ENCODE measurements at places on chromosomes 7 and 10.

DNA sequence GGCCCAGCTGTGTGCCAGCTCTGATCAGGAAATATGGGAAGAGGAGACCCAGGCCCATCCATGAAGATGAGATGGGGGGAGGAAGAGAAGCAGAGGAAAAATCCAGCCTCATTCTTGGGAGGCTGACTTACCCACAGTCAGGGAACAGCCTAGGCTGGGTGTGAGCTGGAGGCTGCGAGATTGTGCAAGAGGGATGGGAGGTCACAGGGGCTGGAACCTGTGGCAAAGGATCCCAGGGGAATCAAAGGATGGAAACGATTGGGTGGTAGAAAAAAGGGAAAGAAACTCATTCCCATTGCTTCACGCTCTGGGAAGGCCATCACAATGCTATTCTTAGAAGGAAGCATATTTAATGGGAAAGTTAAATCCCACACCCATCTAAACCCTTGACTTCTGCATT, 26.7 kb upstream of the CRHR2 start:
- no peak for DNase-seq

DNA sequence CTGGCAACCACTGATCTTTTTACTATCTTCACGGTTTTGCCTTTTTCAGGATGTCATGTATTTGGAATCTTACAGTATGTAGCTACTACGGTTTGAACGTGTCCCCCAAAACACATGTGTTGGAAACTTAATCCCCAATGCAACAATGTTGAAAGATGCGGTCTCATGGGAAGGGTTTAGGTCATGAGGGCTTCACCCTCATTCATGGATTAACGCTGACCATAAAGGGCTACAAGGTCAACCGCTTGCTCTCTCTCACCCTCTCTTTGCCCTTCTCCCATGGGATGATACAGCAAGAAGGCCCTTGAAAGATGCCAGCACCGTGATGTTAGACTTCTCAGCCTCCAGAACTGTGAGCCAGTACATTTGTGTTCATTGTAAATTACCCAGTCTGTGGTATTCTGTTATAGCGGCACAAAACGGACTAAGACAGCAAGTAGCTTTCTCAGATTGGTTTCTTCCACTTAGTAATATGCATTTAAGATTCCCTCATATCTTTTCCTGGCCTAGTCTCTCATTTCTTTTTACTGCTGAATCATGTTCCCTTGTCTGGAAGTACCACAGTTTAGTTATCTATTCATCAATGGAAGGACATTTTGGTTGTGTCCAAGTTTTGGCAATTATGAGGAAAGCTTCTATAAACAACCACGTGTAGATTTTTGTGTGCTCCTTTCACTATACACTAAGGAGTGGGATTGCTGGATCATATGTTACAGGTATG, 3.0 kb upstream of the CRYGN start:
- no peak for DNase-seq

- no peak for DNase-seq
These were observed 54.0 kb downstream of the LAMB4 start for GRCh38 chr7:108076156-108076555.

GRCh38 chr10:28478646-28479045, 54.3 kb upstream of the WAC start:
- no peak for DNase-seq

GRCh38 chr7:16918288-16918895, 36.6 kb upstream of the AGR3 start:
- no peak for DNase-seq

DNA sequence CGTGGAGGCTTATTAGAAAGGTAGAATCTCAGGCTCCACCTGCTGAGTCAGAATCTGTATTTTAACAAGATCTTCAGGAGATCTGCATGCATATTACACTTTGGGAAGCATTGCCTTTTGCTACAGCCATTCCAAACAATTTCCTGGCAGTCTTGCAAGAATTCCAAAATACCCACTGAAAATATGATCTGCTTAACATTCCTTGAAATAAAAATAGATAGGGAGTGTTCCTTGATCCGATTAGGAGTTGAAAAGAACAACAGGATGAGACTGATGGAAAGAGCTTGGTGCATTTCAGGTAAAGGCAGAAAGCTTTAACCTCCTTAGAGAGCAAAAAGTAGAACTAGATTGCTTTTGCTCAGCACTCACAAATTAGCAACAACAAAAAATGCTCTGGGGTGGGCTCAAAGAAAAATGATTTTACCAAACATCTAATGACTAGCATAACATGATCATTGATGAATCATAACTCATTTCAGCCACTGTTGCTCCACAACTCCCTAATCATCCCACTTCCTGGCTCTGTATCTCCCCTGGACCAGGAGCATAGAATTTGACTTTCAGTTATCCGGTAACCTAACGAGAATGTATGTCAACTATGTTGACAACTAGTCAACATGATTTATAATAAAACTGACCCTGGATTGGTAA, 115.2 kb downstream of the RNLS start:
- no peak for DNase-seq

GRCh38 chr7:22578007-22578733, 78.2 kb upstream of the STEAP1B start:
- no peak for DNase-seq

DNA sequence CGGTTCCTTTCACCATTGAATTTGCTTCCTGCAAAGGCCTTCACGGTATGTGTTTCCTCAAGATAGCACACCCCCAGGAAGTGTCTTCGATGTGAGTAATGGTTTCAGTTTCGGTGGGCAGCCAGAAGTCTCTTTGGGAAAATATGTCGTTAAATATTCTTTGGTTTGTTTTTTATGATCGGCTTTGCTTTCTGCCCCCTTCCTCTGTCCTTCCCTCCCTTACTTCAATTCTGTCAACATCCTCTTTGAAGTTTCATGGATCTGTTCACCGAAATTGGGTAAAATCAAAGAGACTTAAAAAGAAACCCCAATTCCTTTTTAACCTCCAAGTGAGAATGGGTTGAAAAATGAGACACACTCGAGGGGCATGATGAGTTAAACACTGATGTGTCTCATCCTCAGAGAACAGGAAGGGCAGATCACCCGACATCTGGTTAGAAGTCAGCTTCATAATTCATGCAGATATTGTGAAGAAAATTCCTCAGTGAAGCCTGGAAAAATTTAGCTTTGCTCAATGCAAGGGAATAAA, 170.8 kb upstream of the HABP2 start:
- no peak for DNase-seq

DNA sequence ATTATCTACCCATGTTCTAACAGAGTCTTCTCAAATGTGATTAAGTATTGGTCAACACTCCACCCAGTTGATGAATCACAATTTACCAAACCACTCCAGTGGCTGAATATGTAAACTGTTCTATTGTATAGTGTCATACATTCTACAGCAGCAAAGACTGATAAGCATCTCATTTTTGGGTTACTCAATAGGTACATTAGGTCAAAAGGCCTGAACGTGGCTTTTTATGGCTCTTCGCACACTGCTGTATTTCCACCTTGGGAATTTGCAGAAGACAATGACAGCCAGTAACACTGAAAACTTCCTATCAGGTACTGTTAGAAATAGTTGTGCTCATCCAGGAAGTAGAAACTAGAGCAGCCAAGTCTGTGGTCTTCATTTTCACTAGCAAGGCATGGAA, 166.9 kb downstream of the GLI3 start:
- DNase-seq, result no peak

DNA sequence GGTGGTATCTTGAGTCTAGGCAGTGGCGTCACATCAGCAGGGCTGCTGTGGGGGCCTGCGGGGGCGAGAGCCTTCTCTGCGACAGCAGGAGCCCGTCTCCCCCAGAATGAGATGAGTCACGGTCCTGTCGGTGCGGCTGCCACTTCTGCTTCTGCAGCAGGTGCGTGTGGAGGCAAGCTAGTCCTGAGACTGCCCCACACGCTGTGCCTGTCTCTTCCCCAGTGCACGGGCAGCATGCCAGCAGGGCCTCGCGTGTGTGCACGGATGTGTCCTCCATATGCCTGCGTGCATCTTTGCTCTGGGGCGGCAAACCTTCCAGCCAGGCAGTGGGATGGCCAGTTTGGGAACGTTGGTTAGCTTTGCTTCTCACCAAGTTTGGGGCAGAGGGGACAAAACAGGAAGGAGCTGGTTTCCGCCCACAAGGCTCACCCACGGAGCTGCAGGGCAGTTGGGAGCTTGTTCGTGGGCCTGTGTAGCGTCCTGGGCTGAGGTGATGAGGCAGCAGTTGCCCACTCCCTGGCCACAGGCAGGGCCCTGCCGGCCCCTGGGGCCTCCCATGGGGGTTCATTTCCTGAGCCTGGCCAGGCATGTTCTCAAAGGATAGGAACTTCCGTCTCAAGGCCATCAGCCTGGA, 60.8 kb upstream of the PPIF start:
- DNase-seq, result peak; percentile 34

DNA sequence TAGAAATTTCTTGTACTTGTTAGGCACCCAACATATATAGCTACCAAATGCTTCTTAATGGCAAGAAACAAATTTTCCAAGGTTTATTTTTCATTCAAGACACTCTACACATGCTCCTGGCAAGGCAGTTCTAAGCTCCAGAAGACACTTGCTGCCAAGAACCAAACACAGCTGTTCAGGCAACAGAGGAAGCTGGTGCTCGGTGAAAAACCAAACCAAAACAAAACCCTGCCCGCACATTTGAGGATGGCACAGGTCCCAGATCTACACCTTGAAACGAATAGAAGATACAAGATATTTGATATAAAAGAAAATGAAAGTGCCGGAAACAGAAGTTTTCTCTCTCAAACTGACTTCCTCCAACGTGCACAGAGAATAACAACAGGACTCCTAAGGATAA, 4.9 kb upstream of the DNTT start:
- DNase-seq, result no peak
